ENCODE measurements at places on chromosomes 1 and 21. TPM values are rescaled to one million over a fixed set of nuclear protein-coding genes. Genes with fewer than 3 reads are reported as not detected.

The RNU1-3 gene
- 3,430 TPM for total RNA-seq

DNA sequence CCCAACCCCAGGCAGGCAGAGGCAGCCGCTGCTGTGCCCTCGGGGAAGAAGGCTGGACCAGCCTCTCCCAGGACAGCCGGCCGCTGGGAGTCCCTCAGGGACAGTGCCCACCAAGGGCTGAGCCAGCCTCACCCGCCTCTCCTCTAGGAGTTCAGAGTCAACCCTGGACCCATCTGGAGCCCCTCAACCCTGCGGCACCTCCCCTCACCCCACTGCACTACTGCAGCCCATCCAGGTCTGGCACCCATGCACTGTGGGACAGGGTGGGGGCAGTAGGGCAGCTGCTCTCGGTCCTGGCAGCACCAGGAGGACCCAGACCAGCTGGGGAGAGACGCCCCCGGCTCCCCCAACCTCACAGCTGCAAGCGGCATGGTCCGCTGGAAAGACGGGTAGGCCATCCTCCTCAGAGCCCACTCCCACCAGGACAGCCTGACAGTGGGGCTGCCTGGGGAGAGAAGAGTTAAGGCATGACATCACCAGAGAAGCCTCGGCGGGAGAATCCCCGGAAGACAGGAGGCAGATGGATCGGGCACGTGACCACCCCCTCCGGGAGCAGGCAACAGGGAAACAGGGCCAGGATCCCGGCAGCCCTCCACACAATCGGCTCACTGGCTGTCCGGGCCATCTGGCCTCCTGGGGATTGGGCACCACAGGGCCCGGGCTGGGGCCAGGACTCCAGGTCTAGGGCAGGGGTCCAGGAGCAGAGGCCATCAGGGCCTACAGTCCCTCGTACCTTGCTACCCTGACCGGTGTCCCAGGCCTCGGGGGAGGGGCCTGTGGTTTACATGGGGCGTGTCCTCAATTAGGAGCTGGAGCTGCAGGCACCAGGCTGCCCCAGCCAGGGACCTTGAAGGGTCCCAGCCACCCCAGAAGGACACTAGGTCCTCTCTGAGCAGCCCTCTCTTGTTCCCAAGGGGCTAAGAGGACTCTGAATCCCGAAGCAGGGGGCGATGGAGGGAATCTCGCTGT, 3.1 kb downstream of the ACAP3 start:
- no peak for DNase-seq

DNA sequence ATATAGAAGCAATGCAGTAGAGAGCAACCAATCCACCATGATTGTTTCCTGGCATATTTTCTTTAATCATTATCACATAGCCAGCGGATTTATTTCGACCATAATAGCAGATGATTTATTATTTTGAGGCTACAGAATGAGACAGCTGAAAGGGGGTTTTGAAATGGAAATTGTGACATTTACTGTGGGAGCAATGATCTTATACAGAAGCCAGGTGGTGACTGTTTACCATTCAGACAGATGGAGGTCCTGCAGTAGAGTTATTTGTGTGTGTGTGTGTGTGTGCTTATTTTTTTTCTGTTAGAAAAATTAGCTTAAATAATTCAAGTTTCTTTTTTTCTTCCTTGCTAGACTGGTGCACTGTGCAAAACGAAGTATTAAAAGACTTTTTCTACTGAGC, 1784.5 kb downstream of the MRPL39 start:
- no peak for DNase-seq

DNA sequence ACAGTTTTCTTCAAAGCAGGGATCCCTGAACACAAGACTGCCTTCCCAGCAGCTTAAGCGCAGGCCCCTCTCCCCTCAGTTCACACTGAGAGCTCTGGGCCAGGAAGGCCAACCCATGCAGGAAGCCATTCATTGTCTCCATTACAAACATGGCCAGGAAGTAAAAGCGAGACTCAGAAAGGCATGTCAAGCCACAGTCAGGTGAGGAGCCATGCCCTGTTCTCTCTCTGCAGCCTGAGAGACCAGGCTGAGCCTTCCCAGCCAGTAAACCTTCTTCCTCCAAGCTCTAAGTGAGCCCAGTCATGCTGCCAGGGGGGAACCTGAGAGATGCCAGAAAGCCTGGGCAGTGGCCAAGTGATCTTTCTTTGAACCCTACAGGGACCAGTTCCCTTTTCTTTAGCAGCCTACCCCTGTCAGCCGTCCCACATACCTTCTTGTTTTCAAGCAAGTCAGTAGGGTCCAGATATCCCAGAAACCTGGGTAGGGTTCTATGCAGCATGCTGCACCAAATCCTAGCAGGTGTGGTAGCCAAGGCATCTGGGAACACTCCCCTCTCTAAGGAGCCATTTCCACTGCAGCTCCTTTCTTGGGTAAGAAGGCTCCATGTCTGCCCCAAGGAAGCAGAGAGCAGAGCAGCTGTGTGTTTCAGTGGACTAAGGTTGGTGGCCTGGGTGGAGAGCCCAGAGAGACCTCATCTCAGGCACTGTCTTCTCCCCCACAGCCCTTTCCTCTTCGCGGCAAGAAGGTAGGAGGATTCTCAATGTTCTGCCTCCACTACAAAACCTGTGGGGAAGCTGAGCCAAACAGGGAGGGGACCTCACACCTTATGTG, 977 bp downstream of the TRAF3IP3 start:
- no peak for DNase-seq
